ENCODE measurements at places on chromosomes 4 and X. TPM values are rescaled to one million over a fixed set of nuclear protein-coding genes. Genes with fewer than 3 reads are reported as not detected.

The RAB40A gene
- total RNA-seq: 0.51 TPM

The XIAP gene
- 37.3 TPM for total RNA-seq

DNA sequence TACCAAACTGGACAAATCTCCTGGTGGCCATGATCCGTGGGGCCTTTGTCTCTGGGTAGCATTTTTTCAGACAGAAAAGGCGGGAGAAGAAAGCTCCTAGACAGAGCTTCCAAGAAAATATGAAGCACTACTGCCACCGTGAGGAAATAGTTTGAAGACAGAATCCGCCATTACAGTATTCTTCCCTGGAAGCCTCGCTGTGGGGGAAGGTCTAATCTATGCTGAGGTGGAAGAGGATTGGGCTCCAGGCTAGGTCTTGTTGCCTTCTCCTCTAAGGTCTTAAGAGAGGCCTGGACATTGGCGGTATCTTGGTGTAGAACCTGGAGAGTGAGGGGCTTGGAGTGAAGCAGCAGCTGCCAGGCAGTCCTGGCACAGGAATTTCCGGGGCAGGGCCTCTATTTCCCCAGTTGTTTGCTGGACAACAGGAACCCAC is 218.9 kb downstream of the OR13H1 start:
- DNase-seq: no peak

GRCh38 chr4:28227764-28228163 is 1367.1 kb downstream of the STIM2 start:
- no peak for DNase-seq

- no peak for DNase-seq
These were observed 26.6 kb downstream of the MAOA start for GRCh38 chrX:43682726-43683125.
